NCI-H2107 (cell line): ENCODE measurements at places on chromosomes 6 and 20.

DNA sequence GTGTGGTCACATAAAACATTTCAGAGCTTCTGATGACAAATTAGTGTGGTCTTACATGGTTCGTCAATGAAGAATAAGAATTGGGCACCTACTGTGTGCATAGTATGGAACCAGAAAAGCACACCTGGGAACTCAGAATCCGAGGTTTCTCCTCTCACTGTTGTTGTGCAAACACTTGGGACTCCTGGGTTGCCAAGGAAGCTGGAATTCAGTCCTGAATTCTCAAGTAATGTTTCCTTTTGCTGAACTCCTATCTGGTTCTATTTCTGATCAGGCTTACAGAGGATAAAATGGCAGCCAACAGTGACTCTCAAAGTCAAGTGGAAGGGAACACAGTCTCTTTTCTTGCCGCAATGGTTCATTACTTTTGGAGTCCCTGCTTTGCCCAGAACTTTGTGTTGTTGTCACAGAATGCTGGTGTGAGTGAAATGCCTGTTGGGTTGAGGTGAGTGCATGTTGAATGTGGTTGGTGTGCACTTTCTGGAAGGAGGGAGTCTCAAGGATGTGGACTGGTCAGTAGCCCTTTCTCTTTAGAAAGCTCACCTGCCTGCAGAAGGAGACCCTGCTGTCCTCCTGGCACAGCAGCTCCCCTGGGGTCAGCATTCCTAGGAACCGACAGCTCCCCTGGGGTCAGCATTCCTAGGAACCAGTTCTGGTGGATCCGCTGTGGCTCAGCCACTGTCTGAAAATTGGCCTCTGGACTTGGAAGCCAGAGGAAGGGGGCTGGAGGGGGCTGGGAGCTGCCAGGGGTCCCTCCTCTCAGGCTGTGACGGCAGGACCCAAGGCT lies 1.4 kb downstream of the UNC93A start:
- no peak for DNase-seq

DNA sequence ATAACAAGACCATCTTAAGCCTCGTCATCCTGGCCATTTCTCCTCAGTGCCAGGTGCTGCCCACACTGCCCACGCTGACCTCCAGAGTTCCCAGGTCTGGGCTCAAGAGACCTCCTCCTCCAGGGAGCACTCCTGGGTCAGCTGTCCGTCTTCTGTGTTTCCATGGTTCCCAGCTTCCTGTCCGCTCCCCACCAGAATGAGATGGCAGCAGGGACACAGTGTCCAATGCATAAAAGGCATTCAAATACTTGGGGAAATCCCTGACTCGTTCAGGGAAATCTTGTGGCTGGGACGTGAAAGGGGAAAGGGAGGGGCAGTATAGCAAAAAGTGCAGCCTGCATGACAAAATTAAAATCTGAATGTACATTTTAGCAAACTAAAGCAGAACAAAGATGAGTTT lies 54.3 kb downstream of the SLC23A2 start:
- no peak for DNase-seq

GRCh38 chr6:140921366-140922226 lies 1211.1 kb upstream of the GJE1 start:
- no peak for DNase-seq

DNA sequence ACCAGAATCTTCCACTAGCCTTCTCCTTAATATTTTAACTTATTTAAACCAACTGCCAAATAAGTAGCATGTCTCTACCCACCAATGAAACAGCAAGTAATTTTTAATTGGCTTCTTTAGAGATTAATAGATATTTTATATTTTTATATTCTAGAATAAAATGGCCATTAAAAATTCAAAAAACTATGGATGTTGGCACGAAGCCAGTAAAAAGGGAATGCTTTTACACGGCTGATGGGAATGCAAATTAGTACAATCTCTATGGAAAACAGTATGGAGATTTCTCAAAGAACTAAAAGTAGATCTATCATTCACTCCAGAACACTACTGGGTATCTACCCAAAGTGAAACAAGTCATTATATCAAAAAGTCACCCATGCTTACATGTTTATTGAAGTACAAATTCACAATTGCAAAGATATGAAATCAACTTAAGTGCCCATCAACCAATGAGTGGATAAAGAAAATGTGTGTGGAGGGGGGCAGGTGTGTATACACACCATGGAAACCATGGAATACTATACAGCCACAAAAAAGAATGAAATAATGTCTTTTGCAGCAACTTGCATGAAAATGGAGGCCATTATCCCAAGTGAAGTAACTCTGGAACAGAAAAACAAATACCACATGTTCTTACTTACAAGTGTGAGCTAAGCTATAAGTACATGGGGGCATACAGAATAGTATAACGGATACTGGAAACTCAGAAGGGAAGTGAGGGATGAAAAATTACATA lies 15.1 kb downstream of the SHPRH start:
- DNase-seq = no peak

- no peak for DNase-seq
These were observed 499.1 kb downstream of the CD83 start for GRCh38 chr6:14616656-14617055.

DNA sequence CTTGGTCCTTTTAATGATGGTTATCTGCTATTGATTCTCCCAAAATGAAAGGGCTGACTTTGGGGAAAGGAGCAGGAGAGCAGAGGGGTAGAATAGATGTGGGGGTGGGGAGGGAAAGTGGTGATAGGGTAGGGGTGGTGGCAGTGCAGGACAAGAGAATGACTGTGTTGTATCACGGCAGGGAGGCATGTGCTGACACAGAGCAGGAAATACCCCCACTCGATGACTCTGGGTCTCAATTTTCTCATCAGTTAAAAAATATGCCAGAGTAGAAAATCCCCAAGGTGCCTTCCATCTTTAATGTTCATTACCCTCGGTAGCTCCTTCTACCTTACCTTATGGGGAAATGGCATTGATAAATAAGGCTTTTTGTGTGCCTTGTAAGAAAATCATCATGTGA lies 79.0 kb upstream of the ATXN1 start:
- no peak for DNase-seq
